ENCODE measurements at places on chromosomes 3 and 15.

DNA sequence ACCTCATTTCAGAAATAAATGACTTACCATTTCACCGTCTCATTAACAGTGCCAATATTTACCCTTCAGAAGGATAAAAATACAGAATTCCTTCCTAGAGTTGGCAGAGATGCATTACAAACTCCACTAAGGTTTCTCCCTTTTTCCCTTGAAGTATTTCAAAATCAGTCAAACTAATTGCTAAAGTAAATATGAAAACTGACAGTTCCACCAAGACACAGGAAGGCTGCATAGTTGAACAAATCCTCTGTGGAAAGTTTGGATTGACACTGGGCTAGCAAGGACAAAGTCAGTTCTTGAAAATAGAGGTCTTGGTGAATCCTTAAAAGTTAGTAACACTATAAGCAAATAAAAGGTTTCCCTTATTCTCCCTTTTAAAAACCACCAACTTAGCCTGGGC is 34.5 kb downstream of the DCP1A start:
- DNase-seq, result no peak

GRCh38 chr3:135440746-135441145 is 524.8 kb upstream of the PPP2R3A start:
- DNase-seq, result no peak

GRCh38 chr15:31158858-31159569 is 57.5 kb upstream of the TRPM1 start:
- no peak for DNase-seq

GRCh38 chr15:36430726-36431265 is 148.6 kb upstream of the CDIN1 start:
- no peak for DNase-seq

DNA sequence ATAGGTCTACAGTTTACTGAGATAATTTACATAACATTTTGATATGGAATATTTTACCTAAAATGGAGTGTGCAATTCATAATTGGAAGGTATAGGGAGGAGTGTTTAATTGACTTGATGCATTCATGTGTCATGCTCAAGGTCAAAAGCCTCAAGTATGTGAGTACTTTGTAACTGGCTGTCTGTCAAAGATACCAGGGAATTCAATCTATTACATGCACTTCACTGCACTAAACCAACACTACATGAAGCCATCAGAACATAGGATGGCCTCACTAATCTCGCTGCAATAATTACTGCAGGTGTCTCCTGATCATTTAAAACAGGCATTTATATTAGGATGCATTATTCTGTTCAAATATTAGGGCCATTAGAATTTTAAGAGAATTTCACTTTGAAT is 367.2 kb downstream of the CNTN4 start:
- DNase-seq, result no peak

DNA sequence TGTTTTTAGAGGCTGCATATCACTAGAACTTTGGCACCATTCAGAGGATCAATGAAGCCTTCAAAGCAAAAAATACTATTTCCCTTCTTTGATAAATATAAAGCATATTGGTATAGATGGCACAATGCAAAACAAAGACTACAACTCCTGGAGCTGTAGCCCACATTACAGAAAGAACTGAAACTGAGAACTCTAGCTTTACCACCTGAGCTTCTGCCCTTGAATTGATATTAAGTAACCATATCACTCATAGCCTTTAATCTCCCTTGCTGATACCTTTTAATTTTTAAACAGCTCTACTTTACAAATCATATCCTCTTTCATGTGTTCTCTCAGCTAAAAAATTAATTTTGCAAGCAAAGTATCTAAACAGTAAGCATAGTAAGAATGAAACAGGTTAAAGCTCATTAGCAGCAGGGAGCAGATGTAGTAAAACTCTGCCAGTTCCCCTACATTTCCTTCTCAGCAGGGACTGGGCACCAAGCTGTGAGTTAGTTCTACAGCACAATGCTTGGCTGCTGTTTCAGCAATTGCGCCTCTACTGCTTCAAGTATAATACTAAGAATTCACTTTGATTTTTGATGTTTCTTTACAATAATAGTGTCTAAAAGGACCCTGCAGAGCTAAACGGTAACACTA is 97.9 kb upstream of the NANOGP8 start:
- DNase-seq, result peak; percentile 36

DNA sequence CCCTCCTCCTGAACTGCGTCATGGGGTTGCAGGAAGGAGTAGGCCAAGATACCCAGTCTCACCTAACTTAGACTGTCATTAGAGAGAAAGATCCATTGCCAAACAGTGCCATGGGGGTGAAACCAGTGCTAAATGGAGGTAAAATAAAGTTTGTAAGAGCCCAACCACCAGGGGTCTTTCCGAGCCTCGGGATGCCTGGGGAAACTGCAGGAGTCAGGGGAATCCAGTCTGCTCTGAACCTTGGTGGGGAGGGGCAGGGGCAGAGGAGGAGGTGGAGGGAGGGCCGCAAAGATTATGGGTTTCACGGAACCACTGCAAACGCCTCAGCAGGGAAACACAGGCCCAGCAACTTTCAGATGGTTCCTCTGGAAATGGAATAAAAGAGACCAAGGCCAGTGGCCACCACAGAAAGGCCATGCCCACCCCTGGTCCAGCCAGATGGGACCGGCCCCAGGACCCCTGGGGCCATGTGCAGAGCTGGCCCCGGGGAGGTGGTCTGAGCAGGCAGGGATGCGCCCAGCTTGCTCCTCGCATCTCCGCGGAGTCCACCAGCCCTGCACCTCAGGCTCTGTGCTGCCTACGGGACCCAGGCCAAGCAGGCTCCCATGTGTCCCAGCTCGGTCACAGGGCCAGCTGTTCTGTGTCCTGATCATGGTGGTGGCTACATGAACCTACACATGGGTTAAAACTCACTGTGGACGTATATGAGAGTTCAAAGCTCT is 19.8 kb upstream of the GP9 start:
- no peak for DNase-seq

DNA sequence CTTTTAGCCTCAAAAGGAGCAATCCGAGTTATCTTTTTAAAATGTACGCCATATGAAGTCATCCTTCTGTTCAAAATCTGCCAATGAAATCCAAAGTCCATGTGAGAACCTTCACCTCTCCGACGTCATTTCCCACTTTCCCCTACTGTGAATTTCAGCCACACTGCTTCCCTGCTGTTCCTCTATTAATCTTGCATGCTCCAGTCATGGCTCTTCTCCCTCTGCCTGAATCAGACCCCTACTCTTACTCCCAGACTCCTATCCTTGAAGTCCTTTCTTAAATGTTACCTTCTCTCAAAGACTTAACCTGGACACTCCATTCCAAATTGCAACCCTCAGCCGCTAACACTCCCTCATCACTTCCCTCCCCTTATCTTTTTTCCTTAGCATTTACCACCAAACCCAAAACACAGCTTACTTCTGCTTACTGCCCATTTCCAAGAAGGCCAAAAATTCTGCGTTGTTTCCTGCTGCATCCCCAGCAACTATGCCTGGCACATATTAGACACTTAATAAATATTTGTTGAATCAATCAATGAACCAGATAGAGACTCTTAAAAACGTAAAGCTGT is 1.2 kb downstream of the NKIRAS1 start:
- DNase-seq, result no peak

DNA sequence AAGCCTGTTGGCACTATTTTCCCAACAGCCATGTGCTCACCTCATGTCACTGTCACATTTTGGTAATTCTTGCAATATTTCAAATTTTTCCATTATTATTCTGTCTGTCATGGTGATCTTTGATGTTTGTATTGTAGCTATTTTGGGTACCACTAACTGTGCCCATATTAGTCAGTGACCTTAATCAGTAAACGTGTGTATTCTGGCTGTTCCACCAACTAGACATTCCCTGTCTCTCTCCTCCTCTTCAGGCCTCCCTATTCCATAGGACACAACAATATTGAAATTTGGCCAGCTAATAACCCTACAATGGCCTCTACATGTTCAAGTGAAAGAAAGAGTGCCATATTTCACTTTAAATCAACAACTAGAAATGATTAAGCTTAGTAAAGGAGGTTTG is 88.6 kb downstream of the OPA1 start:
- DNase-seq, result no peak

DNA sequence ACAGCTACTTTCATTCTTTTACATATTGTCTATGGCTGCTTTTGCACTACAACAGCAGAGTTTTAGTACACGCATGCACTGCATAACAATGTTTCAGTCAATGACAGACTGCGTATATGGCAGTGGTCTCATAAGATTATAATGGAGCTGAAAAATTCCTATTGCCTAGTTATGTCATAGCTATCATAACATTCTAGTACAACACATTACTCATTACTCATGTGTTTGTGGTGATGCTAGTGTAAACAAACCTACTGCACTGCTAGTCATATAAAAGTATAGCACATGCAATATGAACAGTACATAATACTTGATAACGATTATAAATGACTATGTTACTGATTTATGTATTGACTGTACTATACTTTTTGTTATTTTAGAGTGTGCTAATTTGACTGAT is 47.9 kb downstream of the QTRT2 start:
- no peak for DNase-seq

- DNase-seq, result no peak
Observed at GRCh38 chr3:147304756-147305155, 101.6 kb downstream of the ZIC4 start.

DNA sequence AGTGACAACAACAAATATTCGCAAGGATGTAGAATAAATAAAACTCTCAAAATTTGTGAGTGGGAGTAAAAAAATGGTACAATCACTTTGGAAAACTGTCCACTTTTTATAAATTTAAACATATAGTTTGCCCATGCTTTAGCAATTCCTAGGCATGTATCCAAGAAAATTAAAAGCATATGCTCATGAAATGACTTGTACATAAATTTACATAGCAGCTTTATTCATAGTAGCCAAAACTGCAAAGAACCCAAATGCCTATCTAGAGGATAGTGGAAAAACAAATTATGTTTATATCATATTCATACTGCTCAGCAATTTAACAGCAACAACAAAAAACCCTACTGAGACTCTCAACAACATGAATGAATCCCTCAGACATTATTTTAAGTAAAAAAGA is 363.6 kb upstream of the CCDC54 start:
- DNase-seq, result peak; percentile 22

- DNase-seq, result no peak
Observed at GRCh38 chr15:85614059-85614458, 180.7 kb downstream of the KLHL25 start.

- DNase-seq, result no peak
Observed at GRCh38 chr3:115657168-115657567, 33.9 kb downstream of the GAP43 start.

DNA sequence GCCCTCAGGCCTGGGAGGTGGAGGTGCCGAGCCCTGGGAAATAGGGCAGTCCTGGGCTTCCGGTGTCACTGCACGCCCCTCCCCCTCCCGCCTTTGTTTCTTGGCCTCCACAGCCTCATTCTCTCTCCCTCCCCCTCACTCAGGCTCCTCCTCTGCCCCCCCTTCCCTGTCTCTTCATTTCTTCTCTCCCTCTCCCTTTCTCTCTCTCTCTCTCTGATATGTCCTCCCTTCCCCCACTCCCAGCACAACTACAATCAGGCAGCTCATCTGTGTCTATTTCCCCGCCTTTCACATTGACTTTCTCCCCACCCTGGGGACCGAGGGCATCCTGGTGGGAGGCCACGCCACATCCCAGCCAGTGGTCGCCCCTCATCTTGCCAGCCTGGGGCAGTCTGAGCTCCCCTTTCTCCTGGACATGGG is 40.2 kb downstream of the IDH2 start:
- no peak for DNase-seq

- DNase-seq, result no peak
Observed at GRCh38 chr3:161070980-161071663, 34.0 kb downstream of the B3GALNT1 start.

- no peak for DNase-seq
Observed at GRCh38 chr3:154981664-154982063, 98.5 kb upstream of the MME start.

DNA sequence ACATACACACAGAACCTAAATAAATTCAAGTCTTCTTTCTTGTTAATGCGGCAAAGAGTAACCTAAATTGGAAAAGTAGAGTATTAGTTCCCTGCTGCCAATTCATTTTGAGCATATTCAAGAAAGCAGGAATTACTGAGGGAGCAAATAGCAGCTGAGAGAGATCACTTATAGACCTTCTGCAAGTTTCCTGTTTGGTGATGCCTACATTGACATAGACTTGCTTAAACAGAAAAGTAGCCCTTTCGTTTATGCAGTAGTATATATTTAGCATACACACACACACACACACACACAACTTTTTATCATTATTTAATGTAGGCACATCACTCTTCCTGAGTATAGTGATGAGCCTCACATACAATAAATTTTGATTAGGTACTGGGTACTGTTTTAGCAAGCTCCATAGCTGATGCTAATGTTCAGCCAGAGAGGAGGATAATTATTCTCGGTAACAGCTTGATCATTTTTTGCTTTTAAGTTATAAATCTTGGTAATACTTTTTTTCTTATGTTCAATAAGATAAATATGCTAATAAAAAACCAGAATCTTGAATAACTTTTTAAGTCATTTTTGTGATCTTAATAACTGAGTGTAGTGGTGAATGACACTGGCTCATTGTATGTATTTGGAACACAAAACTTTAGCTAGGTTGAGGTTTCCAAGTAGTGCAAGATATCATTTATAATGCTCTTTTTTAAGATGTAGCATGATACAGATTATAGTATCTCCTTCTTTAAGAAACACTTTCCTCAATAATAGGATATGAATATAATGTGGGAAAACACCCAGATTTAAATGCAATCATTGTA is 174.7 kb downstream of the MBNL1 start:
- no peak for DNase-seq

DNA sequence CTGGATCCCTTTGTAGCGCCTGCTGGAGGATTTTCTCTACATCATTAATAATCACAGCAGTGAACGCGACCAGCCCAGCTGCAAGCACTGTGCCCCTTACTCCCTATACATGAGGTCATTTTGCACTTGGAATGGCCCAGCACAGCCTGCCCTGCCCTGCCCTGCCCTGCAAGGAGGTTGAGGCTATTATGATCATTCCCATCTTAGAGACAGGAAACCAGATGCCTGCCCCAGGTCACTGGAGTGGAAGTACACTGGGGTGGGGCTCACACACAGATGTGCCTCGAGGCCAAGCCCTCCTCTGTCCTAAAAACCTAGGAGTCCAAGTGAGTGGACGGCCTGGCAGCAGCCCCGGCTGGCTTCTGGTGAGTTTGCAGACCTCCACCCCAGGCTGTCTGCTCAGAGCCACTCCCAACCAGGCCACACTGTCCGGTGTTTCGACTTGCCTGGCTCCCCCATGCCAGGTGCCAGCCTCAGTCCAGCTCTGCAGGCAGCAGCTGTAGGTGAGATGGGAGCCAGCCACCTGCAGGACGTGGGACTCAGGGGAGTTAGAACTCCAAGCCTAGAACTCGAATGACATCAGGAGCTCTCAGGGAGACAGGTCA is 30.4 kb upstream of the SEC61A1 start:
- DNase-seq, result no peak
